Stimulated activated CD4-positive, alpha-beta T cell treated with anti-CD3 and anti-CD28 coated beads, Interleukin-1b, Interleukin-23, amount 100 ng/mL, for 24 hours (primary cell): ENCODE measurements at places on chromosomes 4 and X.

- DNase-seq = no peak
Measured at GRCh38 chrX:150269605-150270254, 93.4 kb upstream of the MAMLD1 start.

GRCh38 chr4:67580577-67580976, 22.1 kb downstream of the STAP1 start:
- DNase-seq = no peak

- no peak for DNase-seq
Measured at GRCh38 chrX:113906168-113906567, 677.7 kb upstream of the HTR2C start.

DNA sequence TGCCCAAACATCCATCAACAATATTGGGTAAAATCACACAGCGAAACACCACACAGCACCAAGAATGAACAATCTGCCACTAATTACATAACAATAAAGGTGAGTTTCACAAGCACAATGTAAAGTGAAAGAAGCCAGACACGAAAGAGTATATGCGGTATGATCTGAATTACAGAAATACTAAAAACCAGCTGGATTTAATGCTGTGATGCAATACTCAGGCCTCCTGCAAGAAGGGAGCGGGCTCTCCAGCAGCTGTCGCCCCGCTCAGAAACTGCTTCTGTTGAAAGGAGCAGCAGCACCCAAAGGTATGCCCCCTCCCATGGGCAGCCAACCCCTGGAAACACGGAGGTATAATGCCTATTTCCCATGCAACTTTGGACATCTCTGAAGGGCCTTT, 77.0 kb downstream of the PAPSS1 start:
- DNase-seq = no peak

DNA sequence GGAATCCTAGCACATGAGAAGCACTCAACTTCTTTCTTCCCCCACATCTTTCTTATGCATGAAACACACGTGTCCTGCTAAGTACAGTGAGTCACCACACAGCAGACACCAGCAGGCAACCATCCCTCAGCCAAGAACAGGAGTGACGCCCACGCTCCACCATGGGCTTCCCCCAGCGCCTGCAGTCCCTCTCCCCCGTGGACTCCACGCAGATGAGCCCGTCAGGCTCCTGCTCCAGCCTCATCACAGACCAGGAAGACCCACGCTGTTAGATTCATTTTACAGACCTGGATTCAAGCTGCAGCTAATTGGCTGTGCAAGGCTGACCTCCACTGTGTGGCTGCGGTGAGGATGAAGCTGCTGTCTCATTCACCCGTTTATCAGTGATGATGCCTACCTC, 16.7 kb downstream of the HMX1 start:
- DNase-seq = no peak

GRCh38 chr4:95398217-95398616, 150.6 kb downstream of the UNC5C start:
- no peak for DNase-seq

GRCh38 chr4:101977076-101977475, 186.5 kb downstream of the BANK1 start:
- DNase-seq = no peak

DNA sequence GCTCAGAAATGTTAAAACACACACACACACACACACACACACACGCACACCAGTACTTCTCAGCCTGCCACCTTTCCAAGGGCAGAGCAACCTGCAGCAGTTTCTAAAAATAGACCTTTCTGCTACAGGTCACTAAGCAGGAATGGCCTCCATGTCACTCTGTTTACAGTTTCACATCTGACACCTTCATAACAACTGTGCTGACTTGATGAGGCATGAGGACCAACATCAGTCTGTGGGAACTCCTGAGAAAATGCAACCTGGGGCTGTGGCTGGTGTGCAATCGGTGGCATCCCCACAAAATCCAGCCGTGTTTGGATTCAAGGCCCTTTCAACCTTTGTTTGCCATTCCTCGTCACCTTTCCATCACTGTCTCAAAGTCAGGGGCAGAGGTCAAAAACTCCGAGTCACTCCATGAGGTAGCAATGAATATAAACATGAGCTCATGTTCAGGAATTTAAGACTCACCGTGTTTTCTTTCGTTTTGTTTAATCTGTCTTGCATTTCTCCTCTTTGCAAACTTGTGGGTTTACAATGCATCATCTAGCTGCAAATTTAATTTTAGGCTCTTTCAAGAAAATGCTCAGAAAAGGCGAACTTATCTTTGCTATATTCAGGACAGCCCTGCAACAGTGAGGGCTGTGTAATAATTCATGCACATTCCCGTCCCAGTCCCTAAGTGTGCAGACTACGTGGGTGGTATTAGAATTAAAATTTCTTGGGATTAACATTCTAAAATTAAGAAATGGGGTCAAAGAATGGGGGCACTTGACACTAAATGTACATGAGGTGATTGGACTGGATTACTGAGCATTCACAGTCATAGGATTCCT, 135.3 kb downstream of the SHROOM3 start:
- DNase-seq = no peak

- DNase-seq = no peak
Measured at GRCh38 chr4:140807491-140808252, 51.5 kb upstream of the TBC1D9 start.

DNA sequence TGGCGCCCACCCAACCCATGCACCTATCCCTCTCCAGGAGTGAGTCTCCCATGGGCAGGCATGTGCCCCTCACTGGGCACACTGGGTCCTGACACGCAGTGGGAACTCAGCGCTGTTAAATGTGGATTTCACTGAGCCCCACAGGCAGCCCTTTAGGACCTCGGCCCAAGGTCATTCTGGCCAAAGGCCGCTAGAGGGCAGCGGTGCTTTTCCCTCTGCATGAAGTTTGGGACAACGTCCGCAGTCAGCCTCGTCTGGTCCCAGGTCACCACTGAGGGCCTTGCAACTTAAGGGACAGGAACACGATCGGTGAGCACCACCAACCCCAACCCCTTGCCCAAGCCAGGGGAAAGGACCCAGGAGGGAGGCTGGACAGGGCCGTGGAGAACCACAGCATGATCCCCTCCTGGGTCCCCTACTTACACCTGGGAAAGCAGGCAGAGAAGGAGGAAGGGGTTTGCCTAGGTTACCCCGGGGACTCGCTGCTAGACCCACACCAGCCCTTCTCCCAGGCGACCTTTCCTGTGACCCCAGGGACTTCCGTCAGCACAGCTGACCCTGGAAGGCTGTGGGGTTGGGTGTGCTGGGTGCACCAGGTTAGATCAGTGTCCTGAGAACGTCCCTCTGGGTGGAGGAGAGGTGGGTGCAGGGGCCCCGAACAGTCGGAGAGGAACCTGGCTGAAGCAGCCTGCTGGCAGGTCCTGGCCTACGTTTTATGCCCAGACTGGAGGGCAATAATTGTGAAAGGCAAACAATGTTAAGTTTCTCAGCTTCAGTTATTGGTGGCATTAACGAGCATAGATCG, 24.0 kb downstream of the CYTL1 start:
- DNase-seq = no peak

DNA sequence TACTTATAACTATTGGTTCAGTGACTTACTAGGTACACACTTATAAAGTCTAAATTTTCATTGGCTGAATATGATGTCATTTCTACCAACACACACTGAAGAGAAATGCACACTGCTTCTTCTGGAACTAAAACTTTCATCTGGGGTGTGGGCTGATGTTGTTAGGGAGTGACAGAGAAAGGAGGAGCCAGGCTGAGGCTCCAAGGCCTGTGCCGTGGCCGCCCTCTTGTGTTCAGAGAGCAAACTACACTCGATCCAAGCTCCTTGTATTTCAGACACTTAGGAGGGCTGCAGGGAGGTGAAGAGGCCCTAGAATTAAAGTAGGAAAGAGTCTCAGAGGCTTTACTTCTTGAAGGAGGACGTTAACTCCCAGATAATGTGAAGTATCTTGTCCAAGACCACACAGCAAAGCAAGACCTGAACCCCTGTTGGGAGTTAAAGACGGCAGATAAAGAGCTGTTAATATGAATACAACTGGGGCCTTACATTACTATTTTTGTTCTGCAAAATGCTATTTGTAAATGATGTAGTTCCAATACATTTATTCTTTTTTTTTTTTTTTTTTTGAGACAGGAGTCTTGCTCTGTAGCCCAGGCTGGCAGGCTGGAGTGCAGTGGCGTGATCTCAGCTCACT, 137.5 kb downstream of the AFAP1 start:
- DNase-seq = peak; percentile 69

DNA sequence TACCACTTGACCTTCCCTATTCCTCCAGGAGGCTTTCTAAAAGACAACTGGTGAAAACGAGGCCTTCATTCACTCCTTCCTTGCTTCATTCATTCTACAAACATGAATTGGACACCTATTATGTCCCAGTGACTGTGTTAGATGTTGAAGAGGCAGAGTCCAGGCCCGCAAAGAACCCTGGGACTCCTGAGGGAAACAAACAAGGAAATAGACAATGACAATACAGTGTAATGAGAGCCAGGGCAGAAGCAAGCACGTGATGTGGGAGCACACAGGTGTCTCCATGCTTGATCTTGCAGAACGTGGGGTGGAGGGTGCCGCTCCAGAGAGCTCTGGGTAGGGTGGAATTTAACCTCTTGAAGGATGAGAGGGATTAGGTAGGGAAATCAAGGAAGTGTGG, 137.6 kb upstream of the KLF3 start:
- no peak for DNase-seq

- no peak for DNase-seq
Measured at GRCh38 chr4:176306837-176307665, 12.7 kb upstream of the SPCS3 start.

DNA sequence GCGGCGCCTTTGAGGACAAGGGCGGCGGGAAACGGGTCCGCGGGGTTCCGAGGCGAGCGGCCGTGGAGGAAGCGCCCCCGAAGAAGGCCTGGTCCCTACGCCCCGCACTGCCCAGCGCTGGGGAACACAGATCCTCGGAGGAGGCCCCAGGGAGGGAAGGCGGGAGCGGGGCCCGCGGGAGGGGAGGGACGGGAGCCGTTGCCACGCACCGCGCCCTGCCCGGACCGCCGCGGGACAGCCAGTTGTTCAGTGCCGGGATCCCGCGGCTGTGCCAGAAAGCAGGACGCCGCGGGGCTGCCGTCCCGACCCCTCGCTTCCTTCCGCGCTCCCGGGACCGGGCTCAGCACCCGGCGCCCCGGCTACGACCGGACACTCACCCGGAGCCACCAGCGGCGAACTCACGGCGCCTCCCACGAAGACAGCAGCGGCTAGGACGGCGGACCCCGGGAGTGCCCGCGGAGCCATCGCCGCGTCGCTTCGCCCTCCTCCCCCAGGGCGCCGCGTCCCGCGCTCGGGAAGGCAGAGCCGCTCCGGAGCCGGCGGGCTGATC, 278 bp downstream of the RELL1 start:
- peak; percentile 32 for DNase-seq

- no peak for DNase-seq
Measured at GRCh38 chrX:71809886-71810285, 46.7 kb downstream of the CXorf49B start.

DNA sequence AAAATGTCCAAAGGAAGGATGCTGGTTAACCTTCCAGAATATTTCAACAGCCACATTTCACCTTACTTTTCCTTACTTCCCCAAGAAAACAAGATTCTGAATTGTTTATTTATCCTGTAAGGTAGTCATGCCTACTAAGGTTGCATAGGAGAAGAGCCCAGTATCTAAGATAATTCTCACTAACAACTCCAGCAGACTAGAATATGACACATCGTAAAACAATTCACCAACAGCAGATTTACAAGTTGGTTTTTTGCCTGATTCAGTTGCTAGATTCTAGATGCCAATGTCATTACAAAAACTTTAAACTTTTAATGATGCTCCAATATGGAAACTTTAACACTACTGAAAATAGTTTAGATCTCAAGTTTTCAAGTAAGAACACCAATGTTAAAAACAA, 176.4 kb downstream of the IL13RA2 start:
- no peak for DNase-seq

DNA sequence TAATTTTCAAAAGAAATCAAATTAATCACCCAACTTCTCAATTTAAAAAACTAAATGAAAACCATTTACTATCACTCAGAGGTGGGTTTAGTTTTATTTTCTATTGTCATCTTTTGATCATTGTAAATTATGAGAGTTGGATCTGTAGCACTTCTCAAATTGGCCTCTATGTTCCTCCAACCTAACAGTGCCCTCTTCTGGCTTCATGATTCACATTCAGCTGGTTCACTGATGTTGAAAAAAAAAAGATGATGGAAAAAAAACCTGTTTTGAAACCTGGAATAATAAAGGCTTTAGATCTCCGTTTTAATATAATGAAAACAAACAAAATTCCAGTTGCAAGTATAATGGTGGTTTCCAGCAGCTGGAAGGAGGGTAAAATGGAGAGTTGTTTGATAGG, 2.4 kb upstream of the NBDY start:
- DNase-seq = no peak

DNA sequence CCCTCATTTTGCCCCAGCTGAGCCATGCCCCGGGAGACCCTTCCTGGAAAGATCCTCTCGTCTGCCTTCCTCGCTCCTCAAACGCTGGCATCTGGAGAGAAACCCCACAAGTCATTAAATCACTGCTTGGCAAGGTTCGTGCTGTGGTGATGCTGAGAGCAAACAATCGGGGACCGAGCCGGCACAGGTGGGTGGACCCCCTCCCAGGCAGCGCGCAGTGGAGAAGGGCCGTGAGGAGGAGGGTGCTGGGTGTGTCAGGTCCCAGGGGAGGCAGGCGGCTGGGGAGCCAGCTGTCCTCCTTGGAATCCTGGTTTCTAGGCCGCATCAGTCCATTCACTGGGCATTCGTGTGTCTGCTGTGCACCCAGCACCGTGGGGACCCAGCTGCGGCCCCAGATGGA, 64.9 kb upstream of the PSAPL1 start:
- no peak for DNase-seq

DNA sequence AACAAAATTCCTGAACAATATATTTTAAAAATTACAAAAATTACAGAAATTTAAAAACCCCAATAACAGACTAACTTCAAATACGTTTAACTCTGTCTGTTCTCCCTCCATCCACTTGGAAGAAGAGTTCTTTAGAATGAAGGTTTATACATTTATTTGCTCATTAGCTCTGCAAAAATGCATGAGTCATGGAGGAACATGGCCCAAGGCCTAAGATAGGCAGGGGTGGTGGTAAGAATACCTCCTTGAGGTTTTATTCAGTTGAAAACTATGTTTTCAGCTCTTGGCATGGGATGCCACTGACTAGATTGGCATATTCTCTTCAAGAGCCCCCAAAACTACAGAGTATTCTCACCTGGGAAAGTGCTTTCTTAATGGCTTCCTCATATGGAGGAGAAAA, 8.8 kb upstream of the LRRC66 start:
- no peak for DNase-seq

DNA sequence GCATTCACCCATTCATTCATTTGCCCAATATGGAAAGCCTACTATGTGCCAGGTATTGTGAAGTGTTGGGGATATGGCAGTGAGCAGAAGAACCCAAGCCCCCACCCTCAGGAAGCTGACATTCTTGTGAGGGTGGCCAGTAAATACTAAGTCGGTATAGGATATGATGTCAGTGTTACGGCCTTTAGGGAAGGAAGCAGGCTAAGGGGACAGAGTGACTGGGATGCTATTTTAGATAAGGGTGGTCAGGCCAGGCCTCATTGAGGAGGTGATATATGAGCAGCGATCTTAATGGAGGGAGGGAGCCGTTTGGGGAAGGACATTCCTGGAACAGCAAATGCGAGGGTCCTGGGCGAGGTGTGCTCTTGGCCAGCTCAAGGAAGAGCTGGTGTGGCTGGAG, 2.0 kb downstream of the ATP6AP1 start:
- no peak for DNase-seq

- no peak for DNase-seq
Measured at GRCh38 chrX:79036157-79036880, 91.1 kb downstream of the P2RY10 start.
